ENCODE measurements at places on chromosomes 5 and 9.

DNA sequence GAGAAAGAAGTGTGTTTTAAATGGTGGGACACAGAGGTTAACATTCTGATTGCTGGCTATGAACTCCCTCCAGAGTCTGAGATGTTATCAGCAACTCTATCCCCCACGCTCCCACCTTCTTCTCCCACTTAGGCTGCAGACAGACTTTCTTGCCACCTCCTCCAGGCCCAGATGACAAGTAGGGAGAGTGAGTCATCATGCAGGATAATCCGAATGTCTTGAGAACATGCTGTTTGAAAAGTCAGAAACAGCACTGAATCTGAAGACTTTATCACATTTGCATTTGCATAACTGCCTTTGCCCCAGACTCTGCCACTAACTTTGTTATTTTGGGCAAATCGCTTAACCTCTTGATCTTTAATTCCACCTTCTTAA is 139.8 kb downstream of the ESM1 start:
- DNase-seq, result no peak

DNA sequence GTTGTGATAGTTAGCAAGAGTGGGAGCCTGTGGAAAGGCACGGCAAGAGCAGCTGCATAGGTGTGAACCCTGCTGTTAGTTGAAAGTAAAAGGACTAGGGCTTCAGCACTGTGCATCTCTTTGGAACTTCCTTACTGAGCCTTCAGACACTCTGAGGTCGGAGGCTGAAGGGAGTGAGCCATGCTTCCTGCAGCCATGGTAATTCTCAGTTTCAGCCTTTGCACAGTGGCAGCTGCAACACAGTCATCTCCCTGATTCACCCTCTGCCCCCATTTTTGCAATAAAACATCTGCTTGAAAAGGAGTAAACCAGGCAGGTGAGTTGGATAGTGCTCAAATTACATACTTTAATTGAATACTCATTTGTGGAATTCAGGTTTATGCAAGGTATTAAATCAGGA is 6.5 kb upstream of the TLE4 start:
- no peak for DNase-seq

DNA sequence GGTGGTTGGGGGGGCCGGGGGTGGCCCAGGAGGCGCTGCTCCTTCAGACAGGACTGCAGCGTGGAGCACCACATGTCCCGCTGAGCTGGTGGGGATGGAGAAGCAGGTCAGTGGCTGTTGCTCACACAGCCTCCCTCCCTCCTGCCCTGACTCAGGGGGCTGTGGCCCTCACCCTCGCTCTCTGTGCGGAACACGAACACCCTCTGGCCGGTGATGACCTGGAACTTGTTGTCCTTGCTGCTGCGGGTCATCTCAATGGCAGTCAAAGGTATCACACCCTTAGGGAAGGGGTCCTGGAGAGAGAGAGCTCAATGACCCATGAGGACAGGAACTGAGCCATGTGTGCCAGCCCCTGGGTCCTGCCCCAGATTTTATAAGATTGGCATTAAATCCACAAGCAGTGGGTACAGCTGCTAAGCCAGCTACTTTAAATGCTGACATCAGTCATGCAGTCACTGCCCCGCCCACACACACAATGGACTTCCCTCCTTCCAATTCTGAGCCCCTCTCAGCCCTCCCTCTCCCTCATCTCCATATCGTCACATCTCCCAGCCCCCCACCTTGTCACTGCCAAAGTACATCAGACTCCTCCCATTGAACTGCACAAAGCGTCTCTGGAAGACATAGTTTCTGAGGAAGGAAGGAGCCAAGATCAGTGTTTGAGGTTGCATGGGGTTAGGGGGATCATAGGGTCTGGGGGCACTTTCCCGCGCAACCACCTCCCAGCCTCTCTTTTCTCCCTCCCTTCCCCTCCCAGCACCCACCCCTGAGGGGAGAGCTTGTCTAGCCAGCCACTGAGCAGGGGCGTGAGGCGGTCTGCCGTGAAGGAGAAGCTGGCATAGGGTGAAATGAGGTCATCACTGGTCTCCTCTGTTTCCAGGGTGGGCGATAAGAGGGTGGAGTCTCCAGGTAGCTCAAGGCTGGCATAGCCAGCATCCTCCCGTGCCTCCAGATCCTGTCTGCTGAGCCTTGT is 8.9 kb downstream of the ARAP3 start:
- no peak for DNase-seq

GRCh38 chr9:13278368-13279246 is 885 bp downstream of the MPDZ start:
- DNase-seq, result no peak

GRCh38 chr5:52821901-52822300 is 34.2 kb downstream of the ITGA1 start:
- no peak for DNase-seq

- DNase-seq, result no peak
Measured at GRCh38 chr5:134046801-134047686, 42.3 kb upstream of the VDAC1 start.

DNA sequence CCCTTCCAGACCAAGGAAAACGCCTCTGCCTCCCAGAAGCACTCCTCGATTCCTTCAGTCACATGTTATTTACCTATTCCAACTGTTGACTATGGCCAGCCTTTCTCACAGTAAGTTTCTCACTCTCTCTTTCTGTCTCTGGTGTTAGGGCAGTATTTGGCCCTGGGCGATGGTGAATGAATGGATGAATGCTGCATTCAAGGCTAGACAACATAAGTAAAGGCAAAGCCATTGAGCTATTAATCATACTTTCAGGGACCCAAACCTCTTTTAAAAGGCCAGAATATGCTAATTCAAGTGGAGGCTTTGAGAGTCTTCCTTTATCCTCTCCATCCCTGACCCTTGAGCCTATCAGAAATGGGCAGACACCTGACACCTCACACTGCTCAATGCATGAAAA is 78.5 kb downstream of the SEC61B start:
- no peak for DNase-seq

DNA sequence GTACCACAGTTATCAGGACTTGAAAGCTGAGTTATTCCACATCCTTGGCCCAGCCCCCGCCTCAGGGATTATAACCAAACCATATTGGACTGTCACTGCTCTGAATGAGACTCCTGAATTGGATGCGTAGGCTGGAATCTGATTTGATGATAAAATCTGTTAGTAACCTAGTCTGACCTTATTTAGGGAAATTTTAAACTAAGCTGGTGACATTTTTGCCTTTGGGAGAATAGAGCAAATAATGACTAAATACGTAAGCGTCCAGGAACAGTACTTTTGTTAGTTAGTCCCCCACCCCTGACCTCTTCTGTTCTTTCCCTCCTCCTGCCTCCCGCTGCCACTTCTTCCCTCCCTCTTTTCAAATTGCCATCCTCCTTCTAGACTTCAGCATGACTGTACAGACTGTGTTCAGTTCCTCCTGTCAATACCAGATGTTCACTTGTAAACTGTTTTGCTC is 92.6 kb downstream of the TLE4 start:
- no peak for DNase-seq

DNA sequence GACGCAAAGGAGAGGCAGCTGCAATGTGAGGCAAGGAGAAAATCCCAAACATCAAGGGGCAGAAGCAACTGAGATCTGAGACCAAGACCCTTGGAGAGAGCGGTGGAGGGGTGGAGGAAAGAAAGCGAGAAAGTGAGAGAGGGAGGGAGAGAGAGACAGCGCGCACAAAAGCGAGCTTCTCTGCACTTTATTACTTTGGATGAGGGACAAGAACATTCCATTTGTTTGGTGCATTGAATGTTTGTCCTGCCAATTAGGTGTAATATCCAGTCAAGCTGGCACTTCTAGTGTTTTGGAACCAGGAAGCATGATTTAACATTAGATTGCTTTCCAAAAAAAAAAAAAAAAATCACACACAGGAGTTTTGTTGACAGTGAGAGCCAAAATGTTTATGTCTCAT is 1.4 kb downstream of the CAST start:
- DNase-seq, result no peak

- no peak for DNase-seq
Measured at GRCh38 chr9:35280399-35280798, 118.6 kb downstream of the UNC13B start.

GRCh38 chr9:5908918-5909317 is 18.2 kb downstream of the MLANA start:
- DNase-seq, result no peak

- DNase-seq, result no peak
Measured at GRCh38 chr5:129945028-129945427, 40.8 kb downstream of the CHSY3 start.

DNA sequence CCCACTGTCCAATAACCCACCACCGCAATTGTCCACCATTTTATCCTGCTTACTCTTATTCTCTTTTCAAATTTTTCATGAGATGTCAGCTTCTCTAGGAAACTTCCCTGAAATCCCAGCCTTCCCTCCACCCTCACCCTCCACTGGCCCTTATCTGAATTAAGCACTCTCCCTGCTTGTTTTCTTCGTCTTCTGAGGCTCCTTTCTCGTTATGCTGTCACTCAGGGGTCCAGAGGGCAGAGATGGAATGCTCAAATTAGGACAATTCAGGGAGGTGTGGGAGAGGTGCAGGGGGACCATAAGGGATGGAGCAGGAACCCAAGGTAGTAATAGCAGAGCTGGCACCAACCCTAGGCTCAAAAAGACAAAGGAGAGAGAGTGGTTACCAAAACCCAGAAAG is 5.0 kb upstream of the DAPK1 start:
- no peak for DNase-seq

DNA sequence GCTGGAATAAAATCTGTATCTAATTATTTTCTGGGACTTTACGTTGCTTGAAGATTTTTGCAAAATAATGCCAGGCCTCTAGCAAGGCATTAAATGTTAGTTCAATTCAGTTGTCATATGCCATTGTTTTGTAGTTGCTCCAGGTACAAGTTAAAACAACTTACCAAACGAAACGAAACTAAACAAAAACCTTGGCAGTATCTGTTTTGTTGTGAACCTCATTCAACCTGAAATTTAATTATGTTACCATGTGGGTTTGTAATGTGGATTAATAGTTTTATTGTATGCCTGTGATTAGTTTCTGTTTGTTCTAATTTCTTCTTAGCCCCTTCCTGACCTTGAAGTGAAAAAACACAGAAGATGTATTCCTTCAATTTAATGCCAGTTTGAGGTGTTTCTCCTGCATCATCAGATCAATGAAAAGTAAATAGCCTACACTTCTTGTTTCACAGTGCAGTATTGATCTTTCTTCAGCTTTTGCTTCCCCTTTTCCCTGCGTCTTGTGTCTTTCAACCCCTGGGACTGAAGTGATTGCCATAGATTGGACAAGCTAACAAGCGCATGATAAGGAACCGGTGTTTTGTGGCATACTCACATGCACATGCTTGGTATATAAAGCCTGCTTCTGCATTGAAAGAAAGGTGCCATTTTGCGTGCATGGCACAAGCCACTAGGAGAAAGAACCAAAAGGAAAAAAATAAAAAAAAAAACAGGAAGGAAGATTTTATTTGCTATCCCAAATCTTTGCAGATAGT is 699.0 kb upstream of the ARRDC3 start:
- no peak for DNase-seq

DNA sequence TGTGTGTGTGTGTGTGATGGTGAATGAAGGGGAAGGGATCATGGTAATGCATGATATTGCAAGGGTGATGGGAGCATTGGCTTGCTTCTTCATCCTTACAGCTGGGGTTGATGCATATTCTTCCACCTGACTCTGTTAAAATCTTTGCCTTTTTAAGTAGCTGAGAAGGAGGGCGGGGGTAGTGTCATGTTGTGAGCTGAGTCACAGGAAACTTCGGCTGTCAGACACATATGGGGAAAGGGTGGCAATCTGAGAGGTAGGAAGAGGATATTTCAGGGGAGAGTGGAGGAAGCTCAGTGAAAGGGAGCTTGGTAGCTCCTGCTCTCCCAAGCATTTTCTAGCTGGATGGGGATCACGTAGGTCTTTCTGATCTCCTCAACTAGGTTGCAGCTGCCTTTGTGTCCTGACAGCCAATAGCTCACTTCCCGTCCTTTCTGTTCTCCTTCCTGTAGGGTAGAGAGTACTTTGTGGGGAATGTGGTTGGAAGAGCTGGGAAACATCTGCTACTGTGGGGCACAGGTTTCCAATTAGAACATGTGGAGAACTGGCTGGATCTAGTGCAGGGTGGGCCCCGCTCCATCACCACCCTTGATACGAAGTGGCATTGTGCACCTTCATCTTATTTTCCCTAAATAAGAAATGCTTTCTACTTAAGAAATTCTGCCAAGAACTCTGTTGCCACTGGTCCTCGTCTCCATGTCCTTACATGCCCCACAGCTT is 18.1 kb upstream of the CLK4 start:
- DNase-seq, result no peak

GRCh38 chr5:38329132-38329715 is 70.9 kb downstream of the EGFLAM start:
- DNase-seq, result no peak

DNA sequence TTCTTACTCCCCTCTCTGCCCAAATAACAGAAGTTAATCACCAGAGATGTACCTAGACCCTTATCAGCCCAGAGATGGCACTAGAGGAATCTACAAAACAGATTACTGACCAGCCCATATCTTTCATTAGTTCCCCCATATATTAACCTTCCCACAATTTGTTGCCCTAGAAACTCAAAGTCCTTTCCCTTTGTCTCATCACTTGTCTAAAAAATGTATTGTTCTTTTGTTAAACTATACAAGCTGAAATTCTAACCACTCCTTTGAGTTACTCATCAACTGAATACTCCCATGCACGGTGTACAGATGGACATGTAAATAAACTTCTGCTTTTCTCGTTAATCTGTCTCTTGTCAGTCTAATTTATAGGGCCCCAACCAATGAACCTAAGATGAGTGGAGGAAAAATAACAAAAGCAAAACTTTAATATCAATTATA is 130.9 kb downstream of the CCDC192 start:
- no peak for DNase-seq

Measured in stimulated activated CD8-positive, alpha-beta memory T cell treated with anti-CD3 and anti-CD28 coated beads, Interleukin-4, amount 100 ng/mL, for 1 hour (primary cell).